ENCODE measurements at places on chromosomes 4 and X.

DNA sequence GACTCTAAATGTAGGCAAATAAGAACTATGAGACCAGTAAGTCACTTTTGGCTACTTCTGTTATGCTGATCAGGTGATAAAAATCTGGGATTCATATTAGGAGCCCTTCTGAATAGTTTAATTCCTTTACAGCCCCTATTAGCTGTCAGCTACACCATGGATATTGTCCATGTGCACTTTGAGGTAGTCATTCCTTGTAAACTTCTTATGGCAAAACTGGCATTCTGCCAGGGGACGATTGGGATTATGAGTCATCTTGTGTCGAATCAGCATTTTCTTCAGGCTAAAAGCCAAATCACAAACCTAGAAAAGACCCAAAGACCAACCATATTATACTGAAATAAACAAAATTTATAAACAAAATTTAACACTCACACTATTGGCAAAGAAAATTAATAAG lies 227.6 kb downstream of the PRDM5 start:
- DNase-seq: no peak

DNA sequence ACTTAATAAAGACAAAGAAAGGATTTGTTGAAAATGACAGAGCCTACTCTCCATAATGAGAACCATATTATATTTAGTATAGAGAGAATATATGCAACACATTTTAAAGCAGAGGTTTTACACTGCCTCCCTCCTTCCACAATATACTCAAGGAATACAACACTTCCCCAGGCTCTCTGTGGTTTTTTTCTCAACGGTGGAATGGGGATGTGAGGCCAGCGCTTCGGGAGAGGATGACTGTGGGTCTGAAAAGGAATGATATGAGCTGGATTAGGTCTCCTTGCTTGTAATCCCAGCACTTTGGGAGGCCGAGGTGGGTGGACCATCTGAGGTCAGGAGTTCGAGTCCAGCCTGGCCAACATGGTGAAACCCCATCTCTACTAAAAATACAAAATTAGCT lies 348.7 kb upstream of the KLF3 start:
- no peak for DNase-seq

GRCh38 chr4:8238036-8238511 lies 31.5 kb upstream of the HTRA3 start:
- DNase-seq: no peak

DNA sequence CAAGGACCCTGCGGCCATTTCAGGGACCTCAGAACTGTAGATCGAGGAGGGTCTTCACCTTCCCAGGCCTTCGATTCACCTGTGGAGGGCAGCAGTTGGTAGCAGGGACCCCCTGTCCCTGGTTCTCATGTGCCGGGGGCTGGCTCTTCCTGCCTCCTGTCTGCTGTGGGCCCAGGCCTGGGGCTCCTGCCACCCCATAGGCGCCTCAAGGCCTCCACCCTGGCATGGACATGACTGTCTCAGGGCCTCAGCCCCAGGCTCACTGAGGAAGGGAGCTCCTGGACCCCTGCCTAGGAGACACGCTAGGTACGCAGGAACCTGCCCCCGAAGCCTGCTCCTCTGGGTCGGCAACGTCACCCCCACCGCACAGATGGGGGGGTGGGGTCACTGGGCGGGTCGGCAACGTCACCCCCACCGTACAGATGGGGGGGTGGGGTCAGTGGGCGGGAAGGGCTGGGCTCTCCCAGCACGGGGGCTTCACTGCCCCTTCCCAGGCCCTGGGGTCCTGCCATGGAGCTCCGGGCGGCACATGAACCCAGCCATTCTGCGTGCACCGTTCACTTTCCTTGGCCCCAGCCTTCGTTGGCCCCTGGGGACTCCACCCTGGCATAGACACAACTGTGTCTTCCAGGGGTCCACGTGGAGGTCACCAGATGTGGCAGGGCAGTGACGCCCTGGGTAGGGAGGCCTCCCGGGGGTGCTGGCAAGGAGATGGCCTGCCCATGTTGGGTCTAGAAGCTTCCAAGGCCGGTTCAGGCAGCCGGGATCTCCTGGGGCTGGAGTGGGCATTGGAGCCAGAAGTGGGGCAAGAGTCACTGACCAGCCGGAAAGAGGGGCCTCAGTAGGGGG lies 3.5 kb upstream of the HGFAC start:
- DNase-seq: no peak

- no peak for DNase-seq
These were observed 28.1 kb downstream of the ZFP42 start for GRCh38 chr4:188023682-188024081.

DNA sequence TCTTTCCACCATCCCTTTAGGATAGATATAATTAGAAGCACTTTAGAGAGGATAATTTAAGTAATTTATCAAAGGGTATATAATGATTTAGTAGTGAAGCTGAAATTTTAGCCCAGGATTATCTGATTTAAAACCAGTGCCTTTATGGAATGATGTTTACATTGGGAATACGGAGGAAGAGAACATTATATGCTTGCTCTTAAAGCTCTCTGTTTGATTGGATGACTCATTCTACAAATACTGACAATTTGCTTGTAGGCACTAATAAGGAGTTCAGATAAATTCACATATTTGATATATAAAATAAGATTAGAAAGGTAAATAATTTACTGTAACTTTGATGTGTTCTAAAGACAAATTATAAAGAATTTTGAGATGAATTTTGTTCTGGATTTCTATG lies 84.7 kb downstream of the SH3BGRL start:
- no peak for DNase-seq

GRCh38 chr4:182975806-182976205 lies 58.6 kb upstream of the DCTD start:
- peak; percentile 75 for DNase-seq

GRCh38 chr4:96228463-96228862 lies 388.6 kb downstream of the PDHA2 start:
- no peak for DNase-seq

DNA sequence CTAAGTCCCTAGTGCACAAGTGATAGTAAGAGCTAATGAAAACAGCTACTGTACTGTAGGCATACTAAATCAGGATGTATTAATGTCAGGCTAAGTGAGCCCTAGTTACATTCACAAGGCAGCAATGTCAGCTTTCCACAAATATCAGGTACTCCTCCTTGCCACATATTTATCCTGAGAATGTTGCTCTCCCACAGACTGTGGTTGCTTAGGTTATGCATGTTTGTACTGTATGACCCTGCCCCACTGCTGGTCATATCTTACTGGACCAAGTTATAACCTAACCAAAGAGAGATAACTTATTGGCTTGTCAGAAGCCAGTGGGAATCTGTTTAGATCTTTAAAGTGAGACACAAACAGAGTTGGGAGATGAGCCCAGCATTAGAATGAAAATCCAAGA lies 241.0 kb downstream of the SLC39A8 start:
- DNase-seq: no peak

GRCh38 chr4:129908117-129908516 lies 812.2 kb downstream of the C4orf33 start:
- DNase-seq: no peak

DNA sequence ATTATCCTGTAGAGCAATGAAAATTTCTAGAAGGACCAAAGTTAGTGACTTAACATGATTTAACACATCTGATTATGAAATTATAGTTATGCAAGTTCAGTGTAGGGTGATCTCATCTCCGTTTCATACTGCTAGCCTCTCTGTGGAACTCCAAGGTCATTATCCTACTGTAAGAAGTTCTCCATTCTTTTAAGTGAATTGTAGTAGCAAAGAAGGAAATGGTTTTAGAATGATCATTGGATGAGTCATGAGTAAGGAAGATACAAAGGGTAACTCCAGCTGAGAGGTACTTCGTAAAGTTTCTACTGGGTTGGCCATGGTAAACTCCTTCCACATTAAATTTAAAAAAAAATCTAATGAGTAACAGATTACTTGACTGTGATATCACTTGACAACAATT lies 215.0 kb upstream of the GIMD1 start:
- no peak for DNase-seq

DNA sequence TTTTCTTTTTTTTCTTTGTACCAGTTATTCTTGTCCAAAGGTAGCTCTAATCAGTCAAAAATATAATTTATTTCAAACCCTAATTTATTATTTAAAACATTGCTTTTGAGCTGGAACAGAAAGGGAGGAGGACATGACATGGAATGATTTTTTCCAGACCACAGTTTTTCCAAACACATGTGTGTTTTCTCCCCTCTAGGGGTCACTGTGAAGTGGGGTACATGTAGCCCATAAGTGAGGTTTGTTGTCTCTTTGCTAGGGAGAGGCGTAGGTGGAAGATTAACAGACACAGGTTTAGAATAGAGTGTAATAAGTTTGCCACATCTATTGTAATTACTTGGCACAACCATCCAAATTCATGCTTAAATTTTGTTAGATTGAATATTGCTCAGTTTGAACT lies 83.0 kb downstream of the TNIP2 start:
- DNase-seq: no peak

- DNase-seq: no peak
These were observed 106.8 kb downstream of the STK32B start for GRCh38 chr4:5157791-5158770.

GRCh38 chr4:47672696-47673095 lies 165.2 kb downstream of the CORIN start:
- DNase-seq: no peak

- peak; percentile 52 for DNase-seq
These were observed 3.4 kb downstream of the SLC38A5 start for GRCh38 chrX:48466696-48467095.
